ENCODE measurements at places on chromosomes 4 and X. TPM values are rescaled to one million over a fixed set of nuclear protein-coding genes. Genes with fewer than 3 reads are reported as not detected.

DNA sequence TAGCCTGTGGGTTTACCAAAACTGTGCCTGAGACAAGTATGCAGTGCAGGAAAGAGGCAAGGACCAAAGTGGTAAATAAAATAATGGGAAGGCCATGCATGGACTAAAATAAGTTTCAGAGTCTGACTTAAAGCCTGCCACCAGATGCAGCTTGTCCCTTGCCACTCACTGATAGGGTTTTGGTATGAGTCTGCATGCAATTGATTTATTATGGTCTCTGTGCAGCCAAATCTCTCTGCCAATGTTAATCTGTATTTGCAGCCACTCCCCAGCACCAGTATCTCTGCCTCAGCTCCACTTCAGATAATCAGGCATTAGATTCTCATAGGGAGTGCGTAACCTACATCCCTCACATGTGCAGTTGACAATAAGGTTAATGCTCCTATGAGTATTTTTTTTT is 5.5 kb upstream of the FGF2 start:
- H3K27ac ChIP-seq = no peak overlapping the region
- H3K27me3 ChIP-seq = no peaks in the 10 kb centered on the region
- DNase-seq = no peak
- no peaks in the 10 kb centered on the region for H3K4me1 ChIP-seq

DNA sequence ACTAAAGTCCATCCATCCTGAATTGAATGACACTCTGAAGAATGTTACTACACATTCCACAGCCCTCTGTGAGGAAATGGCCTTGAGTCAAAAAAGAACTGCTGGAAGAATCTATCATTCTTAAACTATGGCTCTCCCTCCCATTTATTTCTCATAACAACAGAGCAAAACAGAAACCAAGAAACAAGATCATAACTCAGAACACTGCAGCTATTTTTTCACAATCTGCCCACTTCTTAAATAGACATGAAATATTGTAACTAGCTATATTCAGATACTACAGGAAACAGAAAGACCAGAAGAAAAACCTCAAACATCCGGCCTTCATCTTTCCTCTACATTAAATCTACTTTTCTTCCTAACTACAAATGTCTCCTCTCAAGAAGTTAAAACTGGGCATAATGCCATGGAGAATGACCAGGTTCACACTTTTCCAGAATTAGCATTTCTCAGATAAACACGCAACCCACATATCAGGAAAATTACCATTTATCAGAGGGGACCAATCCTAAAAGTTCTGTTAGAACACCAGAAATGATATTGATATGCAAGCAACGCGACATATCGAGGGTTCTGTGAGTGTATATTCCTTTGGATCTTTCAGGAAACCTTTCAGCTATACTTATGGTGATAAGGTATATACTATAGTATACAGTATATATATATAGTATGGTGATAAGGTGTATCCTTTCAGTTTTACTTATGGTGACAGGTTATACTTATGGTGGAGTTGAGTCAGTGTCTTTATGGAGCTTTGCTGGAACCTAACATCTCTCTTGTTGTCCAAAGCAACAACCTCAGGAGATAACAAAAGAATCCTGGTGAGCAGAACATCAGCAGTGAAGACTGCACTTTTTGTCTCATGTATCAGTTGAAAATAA is 60.4 kb upstream of the IRF2 start:
- peaks cover 4% of the 10 kb centered on the region for H3K4me1 ChIP-seq
- H3K27ac ChIP-seq = no peak overlapping the region
- DNase-seq = no peak

GRCh38 chr4:95007998-95008397 is 250.2 kb downstream of the BMPR1B start:
- no peak overlapping the region for H3K4me3 ChIP-seq
- H3K4me1 ChIP-seq = no peaks in the 10 kb centered on the region
- no peak overlapping the region for H3K27ac ChIP-seq
- no peaks in the 10 kb centered on the region for H3K27me3 ChIP-seq

The STATH gene
- total RNA-seq = not detected

The NOX1 gene
- total RNA-seq = 0.14 TPM

- H3K4me1 ChIP-seq = no peaks in the 10 kb centered on the region
- no peaks in the 10 kb centered on the region for H3K27me3 ChIP-seq
- no peak overlapping the region for H3K4me3 ChIP-seq
- no peak overlapping the region for H3K27ac ChIP-seq
Observed at GRCh38 chr4:128866269-128866668, 56.8 kb downstream of the JADE1 start.
